ENCODE measurements at places on chromosomes 2 and 18.

GRCh38 chr2:192414794-192415193 is 220.1 kb upstream of the TMEFF2 start:
- peak; percentile 65 for DNase-seq

- DNase-seq = no peak
Measured at GRCh38 chr2:144052083-144052482, 467.8 kb downstream of the ZEB2 start.

- peak; percentile 18 for DNase-seq
Measured at GRCh38 chr2:47601568-47601967, 181.4 kb upstream of the MSH6 start.

DNA sequence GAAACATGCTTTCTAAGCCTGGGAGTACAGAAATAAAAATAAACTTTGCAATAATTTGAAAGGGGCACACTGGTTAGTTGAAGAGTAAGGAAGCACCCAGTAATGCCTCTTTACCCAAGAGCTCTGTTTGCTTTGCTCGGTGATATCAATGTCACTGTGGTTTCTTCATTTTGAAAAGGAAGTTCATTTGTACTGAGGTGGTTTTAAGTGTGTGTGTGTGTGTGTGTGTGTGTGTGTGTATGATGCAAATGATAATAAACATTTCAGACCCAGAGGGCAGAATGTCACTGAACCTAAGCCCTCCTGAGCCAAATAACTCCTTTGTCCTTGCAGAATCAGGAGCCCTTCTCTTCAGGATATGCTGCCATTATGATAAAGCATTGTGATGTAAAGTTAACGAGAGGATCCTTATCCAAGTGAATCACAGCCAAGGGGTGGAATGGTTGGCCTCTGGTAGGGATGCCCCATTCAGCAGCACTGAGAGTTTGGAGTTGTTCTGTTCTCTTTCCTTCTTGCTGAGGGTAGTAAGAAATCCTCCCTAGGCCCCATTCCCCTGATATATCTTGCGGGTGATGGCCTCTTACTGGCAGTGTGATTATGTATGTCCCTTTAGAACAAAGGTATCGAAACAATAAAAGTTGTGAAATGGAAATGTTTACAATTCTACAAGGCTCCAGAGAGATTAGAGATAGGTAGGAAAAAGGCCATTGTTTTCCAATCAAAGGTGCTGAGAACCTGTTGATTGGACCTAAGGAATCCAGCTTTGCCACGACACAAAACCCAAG is 7.6 kb downstream of the ITGA6 start:
- no peak for DNase-seq
